ENCODE measurements at places on chromosomes 2 and 18.

DNA sequence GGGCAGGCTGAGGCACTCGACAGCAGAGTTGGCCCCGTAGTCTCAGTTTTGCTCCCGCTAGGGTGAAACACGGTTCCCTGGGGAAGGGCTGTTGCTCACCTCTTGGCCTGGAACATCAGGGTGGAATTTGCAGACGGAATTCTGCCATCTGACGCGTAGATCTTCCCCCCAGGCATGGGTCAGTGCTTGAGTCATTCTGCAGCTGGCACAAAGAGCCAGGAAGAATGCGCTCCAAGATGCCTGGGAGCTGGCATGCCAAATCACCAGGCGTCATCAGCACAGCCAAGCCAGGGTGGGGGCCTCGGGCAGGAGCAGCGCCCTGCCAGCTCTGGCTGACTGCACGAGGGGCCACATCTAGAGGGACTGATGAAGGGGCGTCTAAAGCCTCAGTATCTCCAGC lies 42.7 kb downstream of the ODC1 start:
- DNase-seq = no peak

DNA sequence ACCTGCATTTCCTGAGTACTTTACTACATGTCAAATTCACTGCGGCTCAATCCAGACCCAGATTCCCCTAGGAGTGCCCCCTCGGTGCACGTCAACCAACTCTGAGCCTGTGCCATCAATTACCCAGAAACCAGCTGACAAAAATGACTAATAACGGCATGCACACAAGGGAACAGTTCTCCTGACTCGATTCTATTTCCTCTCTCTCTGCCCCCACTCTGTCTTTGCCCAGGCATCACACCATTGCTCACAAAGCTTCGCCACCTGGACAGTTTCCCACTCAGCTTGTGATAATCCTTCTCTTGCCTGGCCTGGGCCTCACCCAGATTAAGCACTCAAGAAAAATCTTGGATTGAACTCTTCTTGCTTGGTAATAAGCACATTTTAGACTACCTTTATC lies 115.3 kb upstream of the NDUFV2 start:
- no peak for DNase-seq

DNA sequence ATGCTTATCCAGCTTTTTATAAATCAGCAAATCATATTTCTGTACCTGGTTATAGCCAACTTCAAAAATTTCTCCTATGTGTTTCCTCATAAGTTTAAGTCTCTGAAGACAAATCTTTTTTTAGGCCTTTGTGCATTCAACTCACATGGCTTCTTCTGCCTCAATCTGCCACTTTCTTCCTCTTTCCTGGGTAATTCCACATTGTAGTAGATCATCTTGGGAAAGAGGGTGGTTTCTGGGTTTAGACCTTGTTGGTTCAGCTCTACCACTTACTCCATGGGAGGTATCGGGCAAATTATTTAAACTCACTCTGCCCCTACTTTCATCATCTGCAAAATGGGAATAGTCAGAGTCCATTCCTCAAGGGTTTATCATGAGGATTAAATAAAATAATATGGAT lies 707.0 kb upstream of the ZEB2 start:
- DNase-seq = no peak

- no peak for DNase-seq
Measured at GRCh38 chr2:218256612-218257350, 4.0 kb upstream of the GPBAR1 start.

GRCh38 chr2:38178556-38179419 lies 102.8 kb upstream of the CYP1B1 start:
- no peak for DNase-seq

DNA sequence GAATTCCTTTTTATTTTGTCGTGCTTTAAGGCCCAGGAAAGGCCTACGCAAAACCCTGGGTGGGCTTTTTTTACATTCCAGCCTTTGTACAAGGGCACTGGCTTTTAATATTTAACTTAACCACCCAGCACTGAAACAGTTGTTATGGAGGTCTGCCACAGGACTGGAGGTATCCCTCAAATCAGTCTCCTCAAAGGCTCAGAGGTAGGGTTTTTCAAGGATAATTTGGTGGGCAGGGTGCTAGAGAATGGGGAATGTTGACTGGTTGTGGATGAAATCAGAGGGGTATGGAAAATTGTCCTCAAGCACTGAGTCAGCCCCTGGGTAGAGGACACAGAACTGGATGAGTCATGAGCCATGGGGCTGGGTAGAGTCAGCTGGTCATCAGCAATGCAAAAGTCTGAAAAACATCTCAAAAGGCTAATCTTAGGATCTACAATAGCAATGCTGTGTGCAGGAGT lies 443.1 kb downstream of the THSD7B start:
- DNase-seq = no peak

DNA sequence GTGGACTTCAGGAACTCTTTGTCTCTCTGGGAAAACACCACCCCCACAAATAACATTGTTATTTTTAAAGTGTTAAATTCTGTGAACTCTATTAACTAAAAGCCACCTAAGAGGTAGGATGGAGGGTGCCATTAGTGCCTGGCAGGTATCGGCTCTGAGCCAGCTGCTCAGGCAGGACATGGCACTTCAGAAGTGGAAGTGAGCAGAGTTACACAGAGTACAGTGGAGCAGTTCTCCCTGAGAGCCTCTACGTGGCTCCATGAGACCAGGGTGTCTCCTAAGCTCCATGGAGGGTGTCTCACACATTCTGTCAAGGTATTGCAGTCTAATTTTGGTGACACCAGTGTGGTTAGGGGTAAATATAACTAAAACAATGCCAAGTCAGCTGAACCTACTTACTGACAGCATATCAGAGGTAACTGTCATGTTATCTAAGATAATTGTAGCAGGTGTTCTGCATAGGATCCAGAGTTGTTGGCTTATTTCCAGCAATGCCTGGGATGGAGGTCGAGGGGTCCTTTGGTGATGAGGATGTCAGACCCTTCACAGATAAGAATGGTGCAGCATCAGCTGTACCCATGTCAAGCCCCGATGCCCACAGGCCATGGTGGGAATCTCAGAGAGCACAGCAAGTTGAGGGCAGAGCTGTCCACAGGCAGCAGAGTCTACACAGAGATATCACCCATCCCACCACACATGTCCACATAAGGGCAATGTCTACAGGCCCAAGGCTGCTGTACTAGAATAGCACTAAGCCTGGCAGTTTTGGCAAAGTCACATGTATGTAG lies 8.6 kb upstream of the MALL start:
- DNase-seq = no peak

- no peak for DNase-seq
Measured at GRCh38 chr18:6086731-6087130, 191.4 kb upstream of the TMEM200C start.
